Panc1 (cell line): ENCODE measurements at places on chromosomes 7 and 10. TPM values are rescaled to one million over a fixed set of nuclear protein-coding genes. Genes with fewer than 3 reads are reported as not detected.

Gene PTER
- 8.8 TPM for total RNA-seq

Gene CRYGN
- total RNA-seq, result 0.74 TPM

Gene CLEC2L
- not detected for total RNA-seq

Gene MGMT
- total RNA-seq, result 27.3 TPM

DNA sequence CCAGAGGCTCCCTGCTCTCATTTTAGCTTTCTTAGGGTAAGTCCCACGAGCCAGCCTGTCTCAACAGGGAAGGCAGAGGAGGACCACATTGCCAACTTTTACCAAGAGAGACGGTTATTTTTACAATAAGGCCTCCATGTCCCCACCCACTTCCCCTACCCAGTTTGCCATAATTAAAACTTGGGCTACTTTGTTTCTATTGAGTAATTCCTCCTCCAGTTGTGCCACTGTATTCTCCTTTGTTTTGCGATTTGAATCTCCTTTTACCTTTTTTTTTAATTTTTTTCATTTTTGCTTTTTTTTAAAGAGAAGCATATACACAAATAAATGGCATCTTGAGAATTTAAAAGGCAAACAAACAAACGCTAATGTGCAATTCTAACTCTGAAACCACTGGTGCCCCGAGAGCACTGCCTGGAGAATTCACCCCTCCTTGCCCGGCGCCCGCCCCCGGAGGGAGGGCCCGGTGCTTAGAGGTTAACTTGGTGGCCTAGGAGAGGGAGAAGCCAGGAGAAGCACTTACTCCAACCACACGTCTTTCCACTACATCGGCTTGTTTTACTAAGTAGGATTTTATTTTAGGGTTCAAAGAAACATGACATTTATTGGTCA lies 282.3 kb downstream of the USP6NL start:
- DNase-seq, result no peak
